ENCODE measurements at places on chromosomes 5 and 9. TPM values are rescaled to one million over a fixed set of nuclear protein-coding genes. Genes with fewer than 3 reads are reported as not detected.

DNA sequence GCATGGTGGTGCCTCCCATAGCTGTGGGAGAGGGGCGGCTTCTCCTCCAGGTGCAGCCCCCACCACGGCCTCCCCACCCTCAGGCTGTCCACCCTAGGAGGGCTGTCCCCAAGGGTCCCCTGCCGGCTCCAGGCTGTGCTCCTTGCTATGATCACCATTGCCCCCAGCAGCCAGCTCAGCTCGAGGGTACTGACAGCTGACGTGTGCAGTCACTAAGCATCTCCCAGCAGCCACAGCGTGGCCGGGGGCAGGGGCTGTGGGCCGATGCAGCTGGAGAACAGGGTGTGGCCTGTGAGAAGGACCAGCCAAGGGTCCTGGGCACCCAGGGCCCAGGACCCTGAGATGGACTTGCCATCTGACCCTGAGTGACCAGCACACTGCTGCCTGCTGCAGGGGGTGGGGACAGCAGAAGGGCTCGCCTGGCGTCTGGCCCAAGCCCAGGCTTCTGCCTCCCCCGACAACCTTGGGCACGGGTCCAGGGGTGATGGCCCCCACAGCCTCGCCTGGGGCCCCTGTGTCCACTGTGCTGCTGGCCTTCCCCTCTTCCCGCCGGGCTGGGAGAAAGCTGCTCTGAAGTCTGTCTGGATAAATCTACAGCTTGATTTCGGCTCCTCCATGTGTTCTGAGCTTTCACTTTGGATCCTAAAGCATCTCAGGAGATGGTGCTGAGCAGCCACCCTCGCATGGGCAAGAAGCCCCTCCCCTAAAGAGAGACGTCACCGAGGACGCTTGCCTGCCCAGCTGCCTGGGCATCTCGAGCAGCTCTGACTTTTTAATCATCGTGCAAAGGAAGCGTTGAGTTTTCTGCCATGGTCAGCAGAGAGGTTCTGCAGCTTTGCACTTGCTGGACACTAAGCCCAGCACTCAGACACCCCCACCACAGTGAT, 5.5 kb downstream of the KCNT1 start:
- DNase-seq, result no peak

GRCh38 chr9:131995382-131995781, 84.3 kb downstream of the MED27 start:
- no peak for DNase-seq

The CDH18 gene
- not detected for total RNA-seq

The OTP gene
- total RNA-seq, result 8.4 TPM

The CENPK gene
- 32.0 TPM for total RNA-seq

The PDE8B gene
- not detected for total RNA-seq

GRCh38 chr9:131537946-131538345, 6.9 kb upstream of the UCK1 start:
- no peak for DNase-seq

The F12 gene
- 7.1 TPM for total RNA-seq

The SLCO4C1 gene
- 0.87 TPM for total RNA-seq

The BTNL3 gene
- not detected for total RNA-seq

GRCh38 chr5:139063664-139064054, 134.5 kb downstream of the SIL1 start:
- no peak for DNase-seq

The PCDHA12 gene
- not detected for total RNA-seq

DNA sequence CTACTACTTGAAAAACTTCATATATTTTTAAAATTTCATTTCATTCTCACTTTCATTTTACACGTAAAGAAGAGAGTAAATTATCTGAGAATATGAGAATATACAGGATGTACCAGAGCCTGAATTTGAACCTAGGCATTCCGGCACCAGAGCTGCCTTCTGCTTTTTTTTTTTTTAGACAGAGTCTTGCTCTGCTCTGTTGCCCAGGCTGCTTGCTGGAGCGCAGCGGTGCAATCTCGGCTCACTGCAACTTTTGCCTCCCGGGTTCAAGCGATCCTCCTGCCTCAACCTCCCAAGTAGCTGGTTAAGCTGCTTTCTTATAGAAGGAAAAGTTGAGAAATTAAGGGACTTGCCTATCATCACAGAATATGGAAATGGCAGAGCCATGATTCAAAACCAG, 540.1 kb downstream of the EBF1 start:
- DNase-seq, result peak; percentile 25

DNA sequence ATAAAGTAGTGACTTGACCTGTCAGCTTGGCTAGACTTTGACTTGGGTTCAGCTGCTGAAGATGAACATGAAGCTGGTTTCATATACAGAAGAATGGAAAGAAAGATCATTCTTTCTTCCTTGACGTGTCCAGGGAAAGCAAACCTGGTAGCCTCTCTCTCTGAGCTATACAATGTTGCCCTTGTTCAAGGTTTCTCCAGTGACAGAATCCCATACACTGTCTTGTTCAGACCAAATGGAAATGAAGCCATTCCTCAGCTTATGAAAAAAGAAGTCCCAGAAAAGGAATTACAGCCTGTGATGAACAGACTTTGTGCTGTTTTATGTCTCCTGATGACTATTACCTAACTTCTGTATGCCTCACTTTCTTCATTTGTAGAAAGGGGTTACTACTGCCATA, 349.8 kb upstream of the KLF4 start:
- DNase-seq, result no peak

The SPINK7 gene
- not detected for total RNA-seq
